ENCODE measurements at places on chromosomes 7 and 10.
A peak's percentile ranks its signal among the peaks of the same experiment; 100 is the strongest.

DNA sequence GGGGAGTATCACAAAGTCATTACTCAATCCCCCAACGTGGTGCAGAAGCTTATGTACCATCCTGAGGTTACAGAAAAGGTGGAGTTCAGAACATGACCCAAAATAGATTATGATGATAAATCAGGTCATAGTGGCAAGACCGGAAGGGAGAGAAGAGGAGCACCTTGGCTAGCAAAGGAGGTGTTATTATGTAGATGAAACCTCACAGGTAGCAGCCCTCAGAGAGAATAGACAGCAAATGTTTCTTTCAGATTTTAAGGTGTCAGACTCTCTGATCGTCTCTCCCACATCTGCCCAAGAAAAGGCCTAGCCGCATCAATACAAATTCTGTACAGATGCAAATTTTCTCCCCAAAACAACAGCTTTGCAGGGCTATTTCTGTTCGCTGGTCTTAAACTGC is 88.3 kb upstream of the SEMA3D start:
- DNase-seq, result no peak

- DNase-seq, result no peak
Observed at GRCh38 chr7:24956021-24956420, 24.0 kb downstream of the OSBPL3 start.

- no peak for DNase-seq
Observed at GRCh38 chr10:7593063-7593462, 73.7 kb downstream of the ITIH5 start.

DNA sequence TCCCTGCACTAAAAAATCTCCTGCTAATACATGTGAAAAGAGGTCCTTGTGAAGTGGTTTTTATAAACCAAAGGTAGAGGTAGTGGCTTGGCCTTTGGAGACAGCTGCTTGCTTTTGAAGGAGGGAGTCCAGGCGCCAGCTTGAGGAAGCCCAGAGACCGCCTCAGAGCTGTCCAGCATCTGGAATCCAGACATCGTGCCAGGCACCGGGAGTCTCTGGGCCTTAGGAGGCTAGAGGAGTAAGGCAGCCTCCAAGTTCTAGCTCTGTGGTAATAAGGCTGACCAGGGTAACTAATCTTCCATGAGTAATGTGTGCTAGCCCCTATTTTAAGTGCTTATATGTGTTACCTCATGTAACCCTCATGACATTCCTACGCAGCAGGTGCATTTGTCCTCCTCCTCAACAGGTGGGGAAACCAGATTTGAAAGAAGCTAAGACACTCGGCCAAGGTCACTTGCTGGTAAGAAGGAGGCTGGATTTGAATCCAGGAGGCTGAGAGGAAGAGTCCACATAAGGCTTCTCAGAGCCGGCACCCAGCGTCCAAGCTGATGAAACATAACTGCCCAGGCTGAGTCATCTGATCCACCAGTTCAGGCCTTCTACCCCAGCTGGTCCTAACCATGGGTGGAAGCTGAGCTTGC is 26.1 kb downstream of the PRLHR start:
- DNase-seq, result no peak

- DNase-seq, result peak; percentile 55
Observed at GRCh38 chr10:99784016-99784726, 1.7 kb downstream of the ABCC2 start.

DNA sequence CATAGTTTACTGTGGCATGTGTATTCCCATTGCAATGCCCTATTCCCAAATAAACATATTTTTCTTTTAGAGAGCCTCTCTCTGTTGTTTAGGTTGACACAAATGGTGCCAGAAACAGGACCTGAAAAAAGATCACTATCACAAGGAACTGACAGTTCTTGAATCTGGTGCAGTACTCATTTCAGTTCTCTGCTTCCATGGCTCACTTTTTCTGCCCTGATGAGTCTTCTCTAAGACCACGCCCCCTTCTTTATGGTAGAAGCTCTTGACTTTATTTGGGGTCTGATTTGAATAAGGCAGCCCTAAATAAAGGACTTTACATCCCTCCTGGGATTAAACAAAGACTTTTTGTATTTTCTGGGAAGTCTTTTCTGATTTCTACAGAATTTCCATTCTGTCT is 3.5 kb upstream of the CCDC126 start:
- DNase-seq, result no peak

GRCh38 chr7:32879460-32879859 is 12.1 kb downstream of the KBTBD2 start:
- DNase-seq, result no peak

DNA sequence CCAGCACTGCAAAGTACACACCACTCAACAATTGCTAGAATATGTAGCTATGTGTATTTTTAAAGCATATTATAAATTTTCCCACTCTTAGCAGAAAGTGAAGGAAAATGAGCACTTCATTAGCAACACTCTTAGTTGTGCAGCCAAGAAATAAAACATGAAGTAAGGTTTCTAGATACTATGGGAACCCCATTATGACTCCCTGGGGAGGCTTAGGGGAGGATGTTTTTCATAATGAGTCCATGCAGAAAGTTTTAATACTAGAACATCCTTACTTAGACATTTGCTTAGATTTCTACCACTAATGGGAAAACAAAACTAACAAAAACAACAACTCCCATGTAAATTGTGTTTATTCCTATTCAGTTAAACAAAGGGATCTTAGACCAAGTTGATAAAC is 148.4 kb upstream of the HDAC9 start:
- no peak for DNase-seq

- DNase-seq, result no peak
Observed at GRCh38 chr7:92717993-92718716, 118.2 kb downstream of the CDK6 start.

DNA sequence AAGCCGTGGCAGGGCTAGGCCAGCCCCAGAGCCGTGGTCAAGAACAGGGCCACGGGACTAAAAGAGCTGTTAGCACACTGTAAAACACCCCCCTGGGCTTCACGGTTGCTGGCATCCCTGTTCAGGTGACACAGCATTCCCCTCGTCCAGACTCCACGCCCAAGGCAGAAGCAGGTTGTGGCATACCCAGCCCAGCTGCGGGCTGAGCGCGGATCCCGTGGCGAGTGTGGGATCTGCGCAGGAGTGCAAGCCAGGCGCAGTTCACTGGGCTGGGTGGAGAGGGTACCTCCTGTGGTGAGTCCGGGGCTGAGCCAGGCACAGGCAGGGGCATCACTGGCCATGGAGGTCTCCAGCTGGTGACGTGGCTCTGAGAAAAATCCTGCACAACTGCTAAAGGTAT is 199.1 kb downstream of the FZD1 start:
- DNase-seq, result no peak

- no peak for DNase-seq
Observed at GRCh38 chr10:19930936-19931893, 115.0 kb downstream of the PLXDC2 start.

DNA sequence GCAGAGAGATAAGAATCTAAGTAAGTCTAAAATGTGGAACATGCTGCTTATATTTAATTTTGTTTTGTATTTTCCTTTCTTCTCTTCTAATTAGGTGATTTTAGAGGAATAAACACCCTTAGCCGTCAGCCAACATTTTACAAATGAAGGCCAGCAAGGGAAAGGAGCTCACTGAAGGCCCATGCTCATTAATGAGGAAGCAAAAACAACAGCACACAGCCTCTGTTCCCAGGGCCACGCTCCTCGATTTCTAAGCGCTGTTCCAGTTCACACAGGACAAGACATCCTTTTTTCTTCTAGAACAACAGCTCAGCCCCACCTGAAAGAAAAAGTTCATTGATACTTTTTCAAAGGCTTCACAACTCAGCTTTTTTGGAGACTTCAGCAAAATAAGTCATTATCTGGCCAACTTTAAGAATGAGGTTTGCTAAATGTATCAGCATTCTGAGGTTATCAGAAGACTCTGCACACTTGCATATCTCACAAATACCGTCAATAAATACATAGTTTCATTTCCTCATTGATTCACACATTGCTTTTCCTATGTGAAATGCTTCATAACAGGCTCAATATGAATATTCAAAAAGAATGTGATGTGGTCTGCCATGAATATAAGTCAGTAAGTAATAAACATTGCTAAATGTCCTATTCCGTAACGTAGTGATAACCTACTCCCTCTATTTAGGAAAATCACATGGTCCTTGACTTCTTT is 34.8 kb upstream of the SFMBT2 start:
- no peak for DNase-seq

GRCh38 chr7:87083865-87084519 is 24.5 kb upstream of the ELAPOR2 start:
- no peak for DNase-seq

GRCh38 chr7:154840086-154840485 is 162.8 kb downstream of the PAXIP1 start:
- DNase-seq, result no peak

DNA sequence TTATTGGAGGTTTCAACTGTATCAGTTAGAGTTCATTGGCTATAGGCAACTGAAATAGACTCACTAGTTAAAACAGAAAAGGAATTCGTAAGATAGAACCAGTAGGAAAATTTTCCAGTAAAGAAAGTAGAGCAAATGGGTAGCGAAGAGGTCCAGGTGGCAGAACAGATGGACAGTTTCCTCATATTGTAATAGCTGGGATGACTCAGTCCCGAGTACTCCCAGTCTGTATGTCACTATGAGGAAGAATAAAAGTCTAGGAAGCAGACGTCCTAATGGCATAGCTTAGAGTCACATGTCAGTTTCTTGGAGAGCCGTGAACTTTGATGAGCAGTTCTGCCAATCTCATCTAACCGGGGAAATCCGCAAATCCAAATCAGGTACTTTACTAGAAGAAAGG is 95.3 kb downstream of the RNF32 start:
- DNase-seq, result no peak

DNA sequence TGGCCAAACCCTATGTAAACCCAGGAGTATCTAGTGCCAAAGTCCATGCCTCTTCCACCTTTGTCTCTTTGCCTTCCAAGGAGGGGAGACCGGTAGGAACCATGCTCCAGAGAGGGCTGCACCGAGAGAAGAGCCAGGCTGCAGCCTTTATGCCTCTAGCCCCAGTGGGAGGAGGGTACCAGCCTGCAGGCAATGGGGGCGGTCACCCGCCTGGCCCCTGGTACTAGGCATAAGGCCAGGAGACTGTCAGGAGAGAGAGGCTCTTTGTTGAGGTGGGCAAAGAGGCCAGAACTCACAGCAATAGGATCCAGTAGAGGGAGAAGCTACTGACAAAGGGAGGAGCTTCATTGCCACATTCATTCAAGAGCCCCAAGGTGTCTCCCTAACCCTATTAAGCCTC is 146.6 kb upstream of the PDE1C start:
- DNase-seq, result no peak

DNA sequence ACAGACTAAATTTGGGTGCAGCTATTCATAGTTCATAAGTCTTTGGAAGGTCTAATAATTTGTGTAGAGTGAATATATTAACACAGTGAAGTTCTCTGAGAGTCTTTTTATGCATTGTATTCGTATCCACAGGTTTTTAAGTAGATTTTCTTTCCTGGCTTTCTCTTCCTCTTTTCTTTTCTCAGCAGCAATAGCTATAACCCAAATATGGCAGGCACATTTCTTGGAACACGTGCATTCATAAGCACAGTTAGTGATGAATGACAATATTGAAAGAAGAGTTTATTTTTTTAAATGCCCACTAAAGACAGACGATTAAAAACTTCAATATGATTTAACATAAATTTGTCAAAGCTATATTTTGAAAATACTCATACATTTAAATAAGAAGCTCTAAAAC is 220.5 kb upstream of the MBL2 start:
- DNase-seq, result no peak

- DNase-seq, result no peak
Observed at GRCh38 chr10:125401462-125401861, 241.1 kb upstream of the CTBP2 start.

- DNase-seq, result no peak
Observed at GRCh38 chr7:139259142-139259541, 28.1 kb downstream of the UBN2 start.

DNA sequence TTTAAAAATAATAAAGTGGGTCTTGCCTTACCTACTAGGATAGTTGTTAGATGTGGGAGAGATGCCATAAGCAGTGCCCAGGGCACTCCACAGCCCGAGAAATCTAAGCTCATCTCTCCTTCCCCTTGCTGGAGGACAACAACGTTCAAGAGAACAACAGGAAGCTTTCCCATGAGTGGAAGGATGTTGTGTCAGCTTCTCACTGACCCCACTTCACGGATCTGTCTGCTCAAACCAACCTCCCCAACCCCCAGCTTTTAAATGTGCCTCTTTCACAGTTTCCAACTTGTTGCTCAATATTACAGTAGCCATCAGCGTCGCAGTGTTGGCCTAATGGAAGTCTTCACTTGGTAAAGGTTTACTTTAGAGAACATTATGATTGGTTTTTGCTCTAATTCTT is 72.1 kb downstream of the PTPRE start:
- DNase-seq, result no peak

DNA sequence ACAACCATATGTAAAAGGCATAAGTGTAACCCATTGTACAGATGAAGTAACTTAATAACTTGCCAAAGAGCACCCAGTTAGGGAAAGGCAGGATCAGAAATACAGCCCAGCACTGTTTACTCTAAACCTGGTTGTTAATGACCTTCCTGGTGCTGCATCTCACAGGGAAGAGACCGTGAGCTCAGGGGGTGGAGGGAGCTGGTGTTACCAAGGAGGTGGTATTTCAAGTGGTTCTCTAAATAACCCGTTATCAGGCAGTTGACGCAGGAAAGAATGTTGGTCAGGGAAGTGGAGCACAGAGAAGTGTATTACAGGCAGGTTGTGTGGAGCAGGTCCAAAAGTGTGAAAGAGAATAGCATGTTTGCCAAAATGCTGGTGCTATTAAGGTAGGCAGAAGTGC is 4.4 kb upstream of the ST7 start:
- DNase-seq, result no peak

DNA sequence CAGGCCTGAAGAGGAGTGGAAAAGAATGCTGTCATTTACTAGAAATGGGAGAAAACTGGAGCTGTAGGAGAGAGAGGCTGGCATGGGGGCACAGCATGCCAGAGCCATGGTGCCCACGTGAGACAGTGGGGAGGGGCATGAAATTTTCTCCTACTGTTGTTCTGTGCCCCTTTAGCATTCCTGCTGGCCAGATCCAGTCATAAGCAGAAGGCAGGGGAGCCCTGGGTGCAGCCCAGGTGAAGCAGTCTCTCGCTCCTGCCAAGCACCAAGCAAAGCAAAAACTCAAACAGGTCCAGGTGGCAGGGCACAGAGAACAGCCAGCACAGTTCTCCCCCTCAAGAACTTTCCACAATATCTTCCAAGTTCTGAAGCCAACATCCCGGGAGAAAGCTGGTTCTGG is 383.2 kb downstream of the TCERG1L start:
- DNase-seq, result no peak

- DNase-seq, result no peak
Observed at GRCh38 chr10:133259602-133259989, 17.1 kb downstream of the ADAM8 start.

GRCh38 chr7:91566402-91566732 is 302.1 kb downstream of the FZD1 start:
- no peak for DNase-seq

DNA sequence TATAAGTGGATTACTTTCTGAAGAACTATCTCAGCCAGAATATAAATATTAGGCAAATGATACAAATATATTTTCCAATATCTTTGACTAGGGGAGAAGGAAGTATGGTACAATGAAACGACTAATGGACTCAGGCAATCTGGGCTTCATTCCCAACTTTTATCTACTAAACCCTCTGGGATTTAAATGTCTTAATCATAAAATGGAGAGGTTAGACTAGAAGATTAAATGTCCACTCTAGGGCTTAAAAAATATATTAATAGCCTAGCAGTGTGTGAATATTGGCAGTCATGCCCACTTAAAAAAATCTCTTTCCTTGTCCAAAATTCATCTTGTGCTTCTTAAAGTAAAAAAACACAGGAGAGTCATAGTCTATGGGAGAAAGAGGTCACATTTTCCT is 98.3 kb downstream of the CTTNBP2 start:
- no peak for DNase-seq

Measured in AG09319 (cell line).